Pons (tissue), 1 donor: ENCODE measurements at places on chromosomes 12 and 14.

DNA sequence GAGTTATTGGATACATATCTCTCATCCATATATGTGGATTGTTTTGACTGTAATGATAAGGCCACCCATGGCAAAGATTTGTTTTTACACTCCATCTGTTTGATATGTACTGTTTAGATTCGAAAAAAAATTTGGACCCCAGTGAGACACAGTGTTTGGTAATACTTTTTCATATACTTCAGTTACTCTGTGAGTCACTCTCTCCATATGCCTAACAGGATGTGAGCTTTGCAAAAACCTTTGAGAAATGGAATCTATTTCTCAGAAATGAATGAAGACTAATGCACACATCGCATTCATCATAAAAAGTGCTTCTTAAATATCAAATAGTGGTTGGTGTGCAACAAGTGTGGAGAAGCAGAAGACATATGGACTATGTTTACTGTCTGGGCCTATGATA, 781.5 kb downstream of the SLC6A15 start:
- no peak for DNase-seq

DNA sequence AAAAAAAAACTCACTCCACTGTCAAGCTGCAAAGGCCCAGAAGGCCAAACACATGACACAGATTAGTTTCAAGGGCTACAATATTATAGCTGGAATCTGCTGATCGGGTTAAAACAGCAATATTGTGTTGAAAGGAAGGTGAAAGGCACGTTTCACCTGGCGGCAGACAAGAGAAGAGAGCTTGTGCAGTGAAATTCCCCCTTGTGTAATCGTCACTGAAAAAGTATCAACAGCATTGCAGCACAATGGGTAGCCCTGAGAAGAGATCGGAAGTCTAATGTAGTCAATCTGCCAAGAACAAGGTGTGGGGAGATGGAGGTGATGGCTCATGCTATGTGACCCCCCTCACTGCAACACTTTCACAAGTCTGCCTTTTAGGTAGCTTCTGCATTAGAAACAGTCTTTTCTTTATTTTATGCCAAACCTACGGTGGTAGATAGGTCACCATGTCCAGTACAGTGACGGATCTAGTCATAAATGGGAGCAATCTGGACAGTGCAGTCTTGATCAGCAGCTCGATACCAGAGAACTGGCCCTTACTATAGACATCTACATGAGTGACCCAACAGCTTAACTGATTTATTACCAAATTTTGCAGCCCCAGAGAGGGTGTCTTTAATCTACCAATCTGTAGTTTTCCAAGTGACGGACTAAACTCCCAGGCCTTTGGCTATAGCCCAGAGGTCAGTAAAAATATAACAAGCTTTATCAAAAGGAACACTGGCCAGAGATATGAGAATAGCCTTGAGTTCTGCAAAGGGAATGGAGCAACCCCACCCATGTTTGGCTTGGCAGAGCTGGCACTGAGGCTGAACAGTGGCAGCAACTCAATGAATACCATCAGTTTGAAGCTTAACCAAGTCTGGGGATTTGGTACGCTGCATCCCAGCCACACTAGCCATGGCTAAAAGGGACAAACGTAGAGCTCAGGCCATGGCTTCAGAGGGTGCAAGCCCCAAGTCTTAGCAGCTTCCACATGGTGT, 35.4 kb downstream of the SPTSSA start:
- no peak for DNase-seq

GRCh38 chr12:88266806-88267360, 124.8 kb downstream of the TMTC3 start:
- DNase-seq, result no peak

- DNase-seq, result no peak
Observed at GRCh38 chr12:84136862-84137367, 775.7 kb downstream of the SLC6A15 start.

- DNase-seq, result peak; percentile 68
Observed at GRCh38 chr12:119153477-119154434, 25.0 kb upstream of the HSPB8 start.

- DNase-seq, result no peak
Observed at GRCh38 chr12:31516702-31517101, 74.2 kb downstream of the DENND5B start.

GRCh38 chr14:68412505-68413465, 380.1 kb downstream of the ZFP36L1 start:
- DNase-seq, result no peak

- no peak for DNase-seq
Observed at GRCh38 chr14:98278800-98279199, 993.2 kb downstream of the BCL11B start.

- no peak for DNase-seq
Observed at GRCh38 chr14:81473456-81474147, 60.1 kb downstream of the SEL1L start.

GRCh38 chr12:109192358-109192757, 76.0 kb downstream of the ACACB start:
- DNase-seq, result no peak

- DNase-seq, result no peak
Observed at GRCh38 chr14:72986857-72987256, 40.0 kb downstream of the ZFYVE1 start.

DNA sequence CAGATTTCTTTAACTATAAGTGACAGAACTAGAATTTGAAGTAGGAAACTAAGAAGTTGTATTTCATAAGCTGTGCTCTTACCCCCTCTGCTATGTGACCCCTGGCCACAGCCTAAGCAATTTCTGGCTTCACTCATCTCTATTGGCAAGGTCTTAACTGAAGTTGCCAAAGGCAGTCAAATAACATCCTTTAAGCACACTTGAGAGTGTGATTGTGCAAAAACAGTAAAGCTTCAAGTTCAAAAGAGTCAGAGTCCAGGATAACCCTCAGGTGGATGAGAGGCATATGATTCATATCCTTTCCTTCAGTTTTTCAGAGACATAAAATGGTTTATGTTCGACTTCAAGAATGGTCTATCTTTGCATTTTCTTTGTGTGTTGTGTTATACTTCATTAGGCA, 45.2 kb downstream of the GRIP1 start:
- no peak for DNase-seq

GRCh38 chr12:88802096-88802706, 221.9 kb upstream of the KITLG start:
- no peak for DNase-seq

GRCh38 chr12:93122569-93123091, 193.5 kb upstream of the EEA1 start:
- no peak for DNase-seq

DNA sequence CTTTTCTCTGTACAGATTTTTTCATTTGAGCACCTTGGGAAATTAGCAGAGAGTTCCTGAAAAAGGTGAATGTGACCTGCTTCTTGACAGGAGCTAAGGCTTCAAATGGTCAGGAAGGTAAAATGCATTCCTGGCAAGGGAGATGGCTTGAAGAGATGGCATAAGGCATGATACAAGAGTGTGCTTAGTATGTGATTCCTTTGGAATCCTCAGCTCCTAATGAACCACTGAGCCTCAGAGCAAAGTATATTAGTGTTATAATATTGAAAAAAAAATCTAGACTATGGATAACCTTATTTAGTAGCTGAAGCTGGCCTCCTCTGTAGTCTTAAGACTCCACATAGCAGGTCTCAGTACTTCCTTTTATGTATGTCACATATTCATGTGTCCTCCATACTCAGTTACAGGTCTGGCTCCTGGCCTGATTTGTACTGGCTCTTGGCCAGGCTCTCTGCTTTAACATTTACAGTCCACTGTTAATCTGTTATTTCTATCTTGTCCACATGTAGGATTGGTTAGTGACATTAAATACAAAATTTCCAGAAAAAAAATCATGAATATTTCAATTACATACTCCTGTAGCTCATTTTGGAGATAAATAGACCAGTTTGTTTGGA, 17.9 kb downstream of the TOGARAM1 start:
- no peak for DNase-seq

DNA sequence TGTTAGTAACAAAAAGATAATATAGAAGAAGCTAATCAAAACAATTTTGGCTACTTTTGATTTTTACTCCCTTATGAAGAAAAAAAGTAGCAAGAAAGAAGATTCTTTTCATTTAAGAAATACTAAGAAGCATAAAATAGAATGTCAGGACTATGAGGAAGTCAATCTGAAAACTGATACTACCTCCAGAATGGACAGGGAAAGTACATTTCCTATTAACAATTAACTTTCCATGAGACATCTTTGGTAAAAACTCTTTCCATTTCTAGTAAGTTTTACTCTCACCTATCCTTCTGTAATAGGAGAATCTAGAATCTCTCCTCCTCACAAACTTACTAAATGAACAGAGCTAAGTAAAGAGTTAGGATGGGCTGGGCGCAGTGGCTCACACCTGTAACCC, 51.3 kb upstream of the NPFF start:
- DNase-seq, result no peak

DNA sequence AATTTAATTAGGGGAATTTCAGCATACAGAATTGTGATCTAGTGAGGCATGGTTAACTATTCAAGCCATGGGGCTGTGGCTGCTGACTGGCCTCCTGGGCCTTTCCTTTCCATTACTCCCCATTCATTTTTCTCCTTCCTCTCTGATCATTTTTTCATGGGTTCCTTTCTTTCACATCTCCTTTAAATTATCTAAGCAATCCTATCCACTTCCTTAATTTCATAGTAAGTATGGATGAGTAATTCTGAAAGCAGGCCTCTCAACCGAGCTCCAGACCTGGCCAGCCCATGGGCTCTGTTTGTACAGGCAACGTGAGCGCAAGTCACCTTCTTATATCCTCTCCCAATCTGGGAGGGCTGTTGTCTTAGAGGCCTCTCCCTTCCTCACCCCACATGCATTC, 13.4 kb downstream of the CKAP4 start:
- DNase-seq, result no peak

DNA sequence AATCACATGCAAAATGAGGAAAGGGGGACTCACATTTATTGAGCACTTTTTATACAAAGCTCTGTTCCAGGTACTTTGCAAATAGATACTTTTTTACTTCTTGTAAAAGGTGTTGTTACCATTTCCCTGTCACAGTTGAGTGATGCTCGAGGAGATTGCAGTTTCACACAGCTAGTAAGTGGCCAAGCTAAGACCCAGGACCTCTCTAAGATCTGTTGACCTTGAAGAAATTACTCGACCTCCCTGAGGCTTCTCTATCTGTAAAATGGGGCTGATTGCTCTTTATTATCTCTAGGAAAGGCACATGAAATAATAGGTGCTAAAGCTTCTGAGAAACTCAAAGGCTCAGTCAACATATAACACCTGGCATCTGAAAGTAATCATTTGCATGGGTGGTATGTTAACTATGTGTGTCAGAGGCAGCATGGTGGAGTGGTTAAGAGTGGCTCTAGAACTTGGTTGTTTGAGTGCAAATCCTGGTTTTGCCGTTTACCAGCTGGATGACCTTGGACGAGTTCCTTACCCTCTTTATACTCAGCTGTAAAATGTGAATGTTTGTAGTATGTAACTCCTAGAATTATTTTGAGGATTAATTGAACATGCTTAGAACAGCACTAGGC, 41.5 kb downstream of the IFT81 start:
- no peak for DNase-seq

- no peak for DNase-seq
Observed at GRCh38 chr14:98069712-98070171, 1202.3 kb downstream of the BCL11B start.

DNA sequence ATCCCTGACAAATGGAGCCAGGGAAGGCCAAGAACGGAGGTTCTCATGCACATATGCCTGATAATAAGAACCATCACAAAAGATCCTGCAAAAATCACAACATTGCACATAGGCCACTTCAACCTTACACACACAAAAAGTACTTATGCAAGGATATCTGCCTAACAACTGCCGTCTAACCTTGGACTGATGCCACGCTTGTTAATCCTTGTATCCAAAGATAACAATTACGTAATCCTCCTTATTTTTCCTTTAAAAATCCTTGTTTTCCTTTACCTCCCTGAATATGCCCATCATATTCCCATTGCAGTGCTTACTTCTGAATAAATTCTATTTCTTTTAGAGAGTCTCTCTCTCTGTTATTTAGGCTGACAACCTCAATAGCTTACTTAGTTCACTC, 59.5 kb downstream of the TMEM116 start:
- DNase-seq, result no peak

DNA sequence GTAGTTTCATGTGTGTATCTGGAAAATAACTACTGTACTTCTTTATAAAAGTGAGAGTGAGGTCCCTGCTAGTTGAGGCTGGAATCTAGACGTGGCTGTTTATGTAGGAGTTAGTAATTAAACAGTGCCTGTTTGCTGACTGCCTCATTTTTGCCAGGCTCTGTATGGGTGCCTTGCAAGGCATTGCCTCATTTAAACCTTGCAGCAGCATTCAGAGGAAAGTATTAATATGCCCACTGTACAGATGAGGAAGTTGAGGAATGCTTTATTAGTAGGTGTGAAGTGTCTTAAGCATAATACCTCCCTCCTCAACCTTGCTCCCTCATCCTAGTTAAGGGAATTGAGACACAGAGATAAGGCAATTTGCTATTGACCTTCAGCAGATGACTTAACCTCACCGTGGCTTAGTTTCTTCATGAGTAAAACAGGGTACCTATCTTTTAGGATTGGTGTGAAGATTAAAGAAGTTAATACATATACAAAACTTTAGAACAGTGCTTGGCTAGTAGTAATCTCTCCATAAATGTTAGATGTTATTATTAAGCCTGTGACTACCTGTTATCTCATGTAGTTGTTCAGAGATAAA, 28.7 kb downstream of the PPM1A start:
- no peak for DNase-seq

GRCh38 chr12:76830436-76830835, 48.4 kb downstream of the CSRP2 start:
- no peak for DNase-seq

DNA sequence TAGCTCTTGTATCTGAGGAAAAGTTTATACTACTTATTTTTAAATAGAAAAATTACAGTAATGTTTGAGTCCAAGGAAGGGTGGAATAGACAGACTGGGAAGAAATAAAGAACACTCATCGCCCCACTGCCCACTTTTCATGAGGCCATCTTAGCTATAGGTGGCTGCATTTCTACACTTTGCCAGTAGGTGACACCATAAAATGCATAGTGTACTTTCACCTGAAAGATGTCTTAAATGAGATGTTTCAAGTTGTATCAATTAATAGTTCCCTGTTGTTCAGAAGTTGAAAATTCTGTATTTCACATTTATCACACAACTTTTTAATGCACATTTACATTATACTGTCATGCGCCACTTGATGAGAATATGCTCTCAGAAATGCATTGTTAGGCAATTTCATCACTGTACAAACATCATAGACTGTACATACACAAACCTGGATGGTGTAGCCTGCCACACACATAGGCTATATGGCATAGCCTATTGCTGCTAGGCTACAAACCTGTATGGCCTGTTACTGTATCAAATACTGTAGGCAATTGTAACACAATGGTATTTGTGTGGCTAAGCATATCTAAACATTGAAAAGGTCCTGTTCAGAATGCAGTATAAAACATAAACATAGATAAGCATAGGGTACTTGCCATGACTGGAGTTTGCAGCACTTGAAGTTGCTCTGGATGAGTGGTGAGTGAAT, 27.6 kb downstream of the PMCH start:
- DNase-seq, result peak; percentile 47

DNA sequence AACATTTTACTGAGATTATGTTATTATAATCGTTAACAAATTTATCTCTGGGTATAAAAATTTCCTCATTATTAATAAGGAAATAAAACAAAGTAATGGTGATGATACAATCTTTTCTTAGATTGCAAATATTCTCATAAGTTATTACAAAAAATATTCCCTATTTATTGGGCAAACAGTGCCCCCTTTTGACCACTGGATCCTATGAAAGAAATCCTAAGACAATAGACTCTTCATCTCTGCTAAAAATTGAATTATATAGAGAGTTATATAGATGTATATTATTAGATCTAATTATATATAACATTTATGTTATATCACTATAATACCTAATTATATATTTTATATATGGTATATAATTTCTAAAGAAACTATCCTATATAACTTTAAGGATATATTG, 94.2 kb upstream of the FGD4 start:
- DNase-seq, result peak; percentile 37

GRCh38 chr14:23916004-23916403, 37.6 kb upstream of the DHRS4 start:
- DNase-seq, result no peak
